ENCODE measurements at places on chromosomes 6 and 20.

- DNase-seq = no peak
These were observed 3.0 kb upstream of the HTR1E start for GRCh38 chr6:86934365-86934764.

DNA sequence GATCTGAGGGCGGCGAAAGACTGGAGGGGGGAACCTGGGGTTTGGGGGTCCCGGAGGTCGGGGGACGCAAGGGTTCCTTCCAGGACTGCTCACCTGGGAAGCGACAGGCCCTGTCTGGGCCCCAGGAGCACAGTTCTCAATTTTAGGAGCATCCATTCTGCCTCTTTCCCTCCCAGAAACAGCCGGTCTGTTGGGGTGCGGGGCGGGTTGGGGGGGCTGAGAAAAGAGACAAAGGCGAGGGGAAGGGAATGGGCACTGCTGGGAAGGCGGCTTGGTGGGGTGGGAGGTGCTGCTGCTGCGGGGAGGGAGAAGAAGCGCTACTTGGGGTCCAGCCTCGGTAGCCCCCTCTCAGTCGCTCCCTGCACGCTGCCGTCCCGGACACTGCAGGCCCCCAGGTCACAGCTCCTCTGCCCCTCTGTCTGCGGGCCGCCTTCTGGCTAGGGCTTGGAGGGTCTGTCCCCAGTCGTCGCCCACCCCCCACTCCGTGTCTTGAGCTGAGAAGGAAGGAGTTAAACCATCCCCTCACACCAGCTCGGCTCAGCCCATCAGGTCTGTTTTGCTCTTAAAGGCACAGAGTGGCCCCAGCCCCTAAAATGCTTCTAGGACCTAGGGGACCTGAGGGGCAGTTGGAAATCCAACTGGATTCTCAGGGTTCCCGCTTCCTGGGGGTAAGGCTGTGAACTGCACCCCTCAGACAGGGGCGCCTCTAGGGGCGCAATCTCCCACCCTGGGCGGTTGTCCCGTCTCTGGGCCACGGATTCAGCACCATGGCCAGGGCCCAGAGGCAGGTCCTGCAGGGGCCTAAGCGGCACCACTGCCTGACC lies 690 bp downstream of the GDAP1L1 start:
- no peak for DNase-seq

DNA sequence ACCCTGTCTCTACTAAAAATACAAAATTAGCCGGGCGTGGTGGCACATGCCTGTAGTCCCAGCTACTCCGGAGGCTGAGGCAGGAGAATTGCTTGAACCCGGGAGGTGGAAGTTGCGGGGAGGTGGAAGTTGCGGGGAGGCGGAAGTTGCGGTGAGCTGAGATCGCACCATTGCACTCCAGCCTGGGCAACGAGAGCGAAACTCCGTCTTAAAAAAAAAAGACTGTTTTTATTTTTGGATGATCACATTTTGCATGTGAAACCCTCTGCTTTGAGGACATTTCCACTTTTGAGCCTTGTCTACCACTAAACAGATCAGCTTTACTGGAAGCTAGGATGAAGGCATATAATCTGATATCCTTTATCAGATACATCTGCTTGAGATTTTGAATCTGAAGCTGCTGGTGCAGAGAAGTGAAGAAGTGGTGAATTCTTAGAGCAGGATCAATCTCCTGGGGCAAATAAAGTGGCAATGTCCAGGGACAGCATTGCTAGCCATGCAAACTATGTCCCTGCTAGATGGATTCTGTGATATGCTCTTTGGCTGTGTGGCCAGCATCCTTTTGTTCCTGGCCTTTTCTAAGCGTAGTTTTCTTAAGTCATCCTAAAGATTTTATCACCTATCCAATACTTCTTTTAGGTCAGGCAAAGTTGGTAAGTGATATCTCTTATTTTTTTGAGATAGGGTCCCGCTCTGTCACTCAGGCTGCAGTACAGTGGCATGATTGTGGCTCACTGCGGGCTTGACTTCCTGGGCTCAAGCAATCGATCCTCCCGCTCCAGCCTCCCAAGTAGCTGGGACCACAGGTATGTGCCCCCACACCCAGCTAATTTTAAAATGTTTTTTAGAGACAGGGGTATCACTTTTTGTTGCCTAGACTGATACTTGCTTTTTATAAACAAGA lies 23.3 kb downstream of the RBL1 start:
- no peak for DNase-seq

GRCh38 chr6:110689275-110689935 lies 125.9 kb downstream of the CDK19 start:
- no peak for DNase-seq

DNA sequence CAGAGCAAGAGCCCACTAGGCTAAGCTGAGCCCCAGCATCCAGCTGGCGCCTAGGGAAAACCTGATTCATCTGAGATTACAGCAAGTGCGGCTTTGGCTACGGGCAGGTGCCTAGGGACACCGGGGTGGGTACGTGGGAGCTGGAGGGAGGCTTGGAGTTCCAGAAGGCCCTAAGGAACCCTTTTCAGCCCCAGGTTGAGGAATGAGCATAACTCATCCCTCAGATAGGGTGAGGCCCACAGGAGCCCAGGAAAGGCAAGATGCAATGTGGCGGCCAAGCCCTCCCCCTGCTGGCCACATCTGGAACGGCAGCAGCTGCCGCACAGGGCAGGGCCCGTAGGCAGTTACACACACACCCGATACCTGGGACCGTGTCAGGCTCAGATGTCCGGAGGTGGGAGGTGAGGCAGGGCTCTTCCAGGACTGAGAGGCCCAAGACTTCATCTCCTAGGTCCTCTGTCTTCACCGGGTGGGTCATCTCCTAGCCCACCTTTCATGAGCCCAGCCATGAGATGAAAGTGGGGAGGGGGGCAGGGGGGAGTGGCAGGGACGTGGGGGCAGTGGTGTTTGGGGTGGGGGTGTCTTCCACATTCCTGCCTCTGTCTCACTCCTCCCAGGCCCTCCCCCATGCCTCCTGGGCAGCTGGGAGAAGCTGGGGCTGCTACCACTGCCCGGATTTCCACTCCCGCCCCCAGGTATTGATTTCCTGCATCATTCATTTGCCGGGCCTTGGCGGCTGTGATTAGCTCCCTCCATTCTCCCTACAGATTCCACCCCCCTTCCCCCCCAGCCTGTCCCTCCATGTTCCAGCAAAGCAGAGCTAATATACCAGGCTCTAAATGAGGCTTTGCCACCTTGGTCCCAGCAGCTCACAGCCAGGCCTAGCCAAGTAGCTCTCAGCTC lies 5.5 kb downstream of the MDGA1 start:
- peak; percentile 75 for DNase-seq

- DNase-seq = no peak
These were observed 1.2 kb upstream of the ACAT2 start for GRCh38 chr6:159760602-159761057.

DNA sequence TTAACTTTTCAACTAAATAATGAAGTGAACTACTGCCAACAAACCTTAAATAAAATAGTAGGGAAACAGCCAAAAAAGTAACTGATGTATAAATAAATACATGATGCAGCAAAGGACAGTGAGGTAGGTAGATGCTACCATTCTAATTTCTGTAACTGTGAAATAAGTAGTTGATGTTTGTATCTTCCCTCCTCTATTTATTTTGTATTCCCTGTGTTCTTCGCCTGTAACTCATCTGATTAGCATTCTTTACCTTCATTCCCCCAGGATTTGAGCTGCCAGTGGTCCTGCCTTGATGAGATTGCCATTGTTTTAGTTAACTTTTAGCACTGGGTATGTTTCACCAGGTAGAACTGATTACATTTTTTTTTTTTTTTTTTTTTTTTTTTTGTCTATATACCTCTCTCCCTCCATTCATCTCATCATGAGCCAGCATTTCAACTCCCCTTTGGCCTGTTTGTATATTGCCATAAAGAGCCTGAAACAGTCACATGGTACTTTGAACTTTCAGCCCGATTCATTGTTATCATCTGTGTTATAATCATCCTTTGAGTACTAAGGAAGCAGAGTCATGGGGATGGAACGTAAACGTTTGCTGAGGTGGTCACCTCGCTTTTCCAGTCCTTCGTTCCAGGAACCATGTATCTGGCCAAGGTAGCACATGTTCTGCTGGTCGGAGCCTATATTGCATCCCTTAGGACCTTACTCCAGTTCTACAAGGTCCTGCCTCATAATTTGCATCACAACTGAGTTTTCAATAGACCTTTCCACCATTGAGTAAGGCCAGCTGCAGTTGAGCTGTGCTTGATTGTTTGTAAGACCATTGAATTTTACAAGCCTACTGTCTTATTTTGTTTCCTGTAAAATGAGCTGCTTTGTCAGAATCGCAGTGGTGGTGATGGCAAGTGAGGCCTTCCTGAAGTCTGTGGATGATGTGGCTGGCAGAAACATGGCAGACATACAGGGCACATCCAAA lies 107.6 kb downstream of the JAG1 start:
- no peak for DNase-seq

- no peak for DNase-seq
These were observed 18.2 kb downstream of the PPARD start for GRCh38 chr6:35360349-35361138.

- no peak for DNase-seq
These were observed 349.8 kb upstream of the ARID1B start for GRCh38 chr6:156427345-156427744.

GRCh38 chr6:38755874-38756273 lies 40.8 kb downstream of the DNAH8 start:
- no peak for DNase-seq

DNA sequence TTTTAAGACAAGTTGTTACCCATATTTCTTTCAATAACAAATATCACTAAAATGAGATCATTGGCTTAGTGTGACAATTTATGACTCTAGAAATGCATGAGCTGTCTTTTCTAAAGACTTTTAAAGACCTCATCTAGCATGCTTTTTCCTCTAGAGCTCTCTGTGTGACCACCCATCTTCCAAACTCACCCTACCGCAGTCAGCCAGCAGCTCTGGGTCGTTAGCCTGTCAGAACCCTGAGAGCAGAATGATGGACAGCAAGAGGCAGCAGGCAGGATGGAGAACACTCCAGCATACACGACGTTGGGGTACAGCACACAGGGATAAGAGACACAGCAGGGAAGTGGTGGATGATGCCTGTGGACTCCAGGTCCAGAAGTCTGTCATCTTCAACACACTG lies 45.1 kb upstream of the TBX18 start:
- DNase-seq = no peak

GRCh38 chr20:25279403-25279802 lies 31.5 kb downstream of the PYGB start:
- DNase-seq = no peak

DNA sequence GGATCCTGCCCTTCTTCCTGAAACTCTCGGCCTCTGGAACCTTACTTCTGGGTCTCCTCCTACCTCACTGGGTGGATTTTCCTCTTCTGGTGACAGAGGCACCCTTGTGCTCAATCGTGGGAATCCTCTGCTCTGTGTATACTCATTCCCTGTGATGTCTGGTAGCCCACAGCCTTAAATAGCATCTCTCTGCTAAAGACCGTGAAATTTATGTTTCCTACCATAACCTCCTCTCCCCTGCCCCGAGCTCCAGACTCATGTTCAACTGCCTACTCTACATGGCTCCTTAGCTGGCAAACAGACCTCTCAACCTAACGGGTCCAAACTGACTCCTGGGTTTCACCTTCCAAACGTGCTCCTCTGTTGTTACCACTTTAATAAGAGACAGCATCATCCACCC lies 9.9 kb downstream of the MMP9 start:
- no peak for DNase-seq

DNA sequence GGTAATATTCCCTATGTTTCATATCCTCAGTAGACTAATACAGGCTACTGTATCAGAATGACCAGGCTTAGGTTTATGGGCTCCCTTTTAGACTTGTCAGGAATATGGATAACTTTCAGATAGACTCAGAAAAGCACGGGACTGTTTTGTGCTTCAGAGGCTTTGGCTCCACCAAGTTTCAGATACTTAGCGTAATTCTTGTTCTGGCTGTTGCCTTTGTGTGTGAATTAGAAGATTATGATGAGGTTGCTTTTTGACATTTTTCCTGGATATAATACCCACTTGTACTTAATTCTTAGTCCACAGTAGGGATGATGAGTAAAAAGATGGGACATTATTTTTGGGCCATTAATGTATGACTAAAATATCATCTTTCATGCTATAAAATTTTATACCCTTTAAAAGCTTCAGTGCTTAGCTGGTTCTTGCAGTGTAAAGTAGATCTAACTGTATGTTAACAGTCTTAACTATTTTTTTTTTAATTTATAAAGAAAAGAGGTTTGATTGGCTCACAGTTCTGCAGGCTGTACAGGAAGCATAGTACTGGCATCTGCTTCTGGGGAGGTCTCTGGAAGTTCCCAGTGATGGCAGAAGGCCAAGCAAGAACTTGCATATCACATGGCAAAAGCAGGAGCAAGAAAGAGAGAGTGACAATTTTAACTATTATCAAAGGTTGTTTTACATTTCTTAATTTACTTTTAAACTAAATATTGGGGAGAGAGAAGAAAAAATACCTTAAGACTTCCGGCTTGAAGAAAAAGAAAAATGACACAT lies 120.7 kb downstream of the ZFAND3 start:
- DNase-seq = no peak

DNA sequence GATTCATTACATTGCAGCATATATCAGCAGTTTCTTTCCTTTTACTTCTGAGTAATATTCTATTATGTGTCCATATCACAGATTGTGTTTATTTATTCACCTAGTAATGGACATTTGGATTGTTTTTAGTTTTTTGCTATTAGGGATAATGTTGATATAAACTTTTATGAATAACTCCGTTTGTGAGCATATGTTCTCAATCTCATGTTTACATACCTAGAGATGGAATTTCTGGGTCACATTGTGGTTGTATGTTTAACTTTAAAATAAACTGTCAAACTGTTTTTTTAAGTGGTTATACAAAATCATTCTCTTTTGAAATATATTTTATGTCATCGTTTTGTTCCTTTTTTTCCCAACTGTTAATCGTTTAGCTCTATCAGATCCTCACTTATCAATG lies 311.6 kb downstream of the MMUT start:
- no peak for DNase-seq

GRCh38 chr20:52191916-52192718 lies 538 bp upstream of the ZFP64 start:
- peak; percentile 44 for DNase-seq

DNA sequence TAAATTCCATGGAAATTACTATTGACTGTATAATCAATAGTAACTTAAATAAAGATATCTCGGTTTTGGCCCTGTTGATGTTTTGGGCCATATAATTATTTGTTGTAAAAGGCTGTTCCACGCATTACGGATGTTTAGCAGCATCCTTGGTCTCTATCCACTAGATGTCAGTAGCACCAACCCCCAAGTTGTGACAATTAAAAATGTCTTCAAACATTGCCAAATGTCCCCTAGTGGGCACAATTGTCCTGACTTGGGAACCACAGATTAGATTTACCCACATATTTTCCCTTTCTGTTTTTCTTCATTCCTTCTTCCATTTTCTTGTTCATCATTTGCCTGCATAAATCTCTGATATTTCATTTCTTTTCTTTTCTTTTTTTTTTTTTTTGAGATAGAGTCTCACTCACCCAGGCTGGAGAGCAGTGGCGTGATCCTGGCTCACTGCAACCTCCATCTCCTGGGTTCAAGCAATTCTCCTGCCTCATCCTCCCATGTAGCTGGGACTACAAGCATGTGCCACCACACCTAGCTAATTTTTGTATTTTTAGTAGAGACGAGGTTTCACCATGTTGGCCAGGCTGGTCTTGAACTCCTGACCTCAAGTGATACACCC lies 13.6 kb upstream of the WFDC8 start:
- no peak for DNase-seq

GRCh38 chr6:28105245-28105639 lies 19.2 kb upstream of the ZSCAN16 start:
- DNase-seq = no peak

- no peak for DNase-seq
These were observed at the start of gene INSM1 for GRCh38 chr20:20367575-20368417. TSS of gene INSM1 (plus strand) at chr20:20368104. CDS start at chr20:20368268, 164 bp downstream.

- no peak for DNase-seq
These were observed 266.0 kb downstream of the PAX1 start for GRCh38 chr20:21971436-21971835.

- DNase-seq = no peak
These were observed 36.0 kb downstream of the STK35 start for GRCh38 chr20:2137552-2138201.
